Stimulated activated CD4-positive, alpha-beta T cell treated with anti-CD3 and anti-CD28 coated beads, TNF-alpha, amount 100 ng/mL, for 1 hour (primary cell): ENCODE measurements at places on chromosomes 7 and 10.

- no peak for DNase-seq
These were observed 29.5 kb upstream of the EBF3 start for GRCh38 chr10:129993621-129994020.

GRCh38 chr7:1691601-1692514, 21.8 kb downstream of the ELFN1 start:
- DNase-seq, result no peak

DNA sequence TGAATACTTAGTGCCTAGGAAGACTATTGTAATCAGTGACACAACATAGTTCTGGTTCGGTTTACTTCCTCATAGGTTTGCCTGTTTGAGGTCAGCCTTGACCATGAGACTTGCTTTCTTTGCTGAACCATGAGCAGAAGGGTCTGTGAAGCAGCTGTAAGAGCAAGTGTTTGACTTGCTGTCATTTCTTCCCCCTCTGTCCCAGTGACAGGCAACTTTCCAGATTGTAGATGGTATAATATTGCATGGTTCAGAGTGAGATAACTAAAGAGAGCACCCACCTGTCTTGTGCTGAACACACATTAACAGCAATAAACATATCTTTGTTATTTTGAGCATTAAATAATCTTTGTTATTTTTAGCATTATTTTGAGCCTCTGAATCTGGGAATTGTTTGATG, 9.3 kb upstream of the RTKN2 start:
- no peak for DNase-seq

DNA sequence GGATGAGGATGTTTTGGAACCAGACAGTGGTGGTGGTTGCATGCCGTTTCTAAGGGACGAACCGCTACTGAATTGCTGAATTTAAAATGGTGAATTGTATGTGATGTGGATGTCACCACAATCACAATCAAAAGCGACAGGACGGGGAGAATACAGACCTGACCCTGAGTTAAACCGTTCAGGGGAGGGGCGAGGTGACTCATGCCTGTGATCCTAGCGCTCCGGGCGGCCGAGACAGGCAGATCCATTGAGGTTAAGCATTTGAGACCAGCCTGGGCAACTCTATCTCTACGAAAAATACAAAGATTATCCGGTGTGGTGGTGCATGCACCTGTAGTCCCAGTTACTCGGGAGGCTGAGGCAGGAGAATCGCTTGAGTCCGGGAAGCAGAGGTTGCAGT, 46.4 kb downstream of the UNCX start:
- DNase-seq, result no peak
